ENCODE measurements at places on chromosomes 16 and 17.
A peak's percentile ranks its signal among the peaks of the same experiment; 100 is the strongest.

DNA sequence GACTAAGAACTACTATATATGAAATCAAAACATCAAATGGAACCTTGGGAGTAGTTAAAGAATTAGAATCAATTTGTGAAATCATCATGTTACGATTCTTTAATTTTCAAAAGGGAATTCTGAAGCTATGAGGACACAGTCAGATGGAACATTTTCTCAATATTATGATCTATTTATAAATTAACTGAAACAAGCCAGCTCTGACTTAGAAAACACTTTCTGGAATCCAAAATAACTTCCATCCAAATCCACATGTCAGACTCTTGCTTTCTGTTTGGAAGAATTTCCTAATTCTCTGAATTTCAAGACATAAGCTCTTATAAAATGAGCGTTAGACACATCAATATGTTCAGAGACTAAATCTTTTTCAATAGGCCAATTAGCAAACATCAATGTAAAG, 737.7 kb upstream of the SOX9 start:
- no peak for DNase-seq

GRCh38 chr17:8909586-8910270, 42.3 kb upstream of the PIK3R6 start:
- no peak for DNase-seq

- DNase-seq: peak; percentile 49
Measured at GRCh38 chr17:44198721-44199552, 747 bp downstream of the ATXN7L3 start.

DNA sequence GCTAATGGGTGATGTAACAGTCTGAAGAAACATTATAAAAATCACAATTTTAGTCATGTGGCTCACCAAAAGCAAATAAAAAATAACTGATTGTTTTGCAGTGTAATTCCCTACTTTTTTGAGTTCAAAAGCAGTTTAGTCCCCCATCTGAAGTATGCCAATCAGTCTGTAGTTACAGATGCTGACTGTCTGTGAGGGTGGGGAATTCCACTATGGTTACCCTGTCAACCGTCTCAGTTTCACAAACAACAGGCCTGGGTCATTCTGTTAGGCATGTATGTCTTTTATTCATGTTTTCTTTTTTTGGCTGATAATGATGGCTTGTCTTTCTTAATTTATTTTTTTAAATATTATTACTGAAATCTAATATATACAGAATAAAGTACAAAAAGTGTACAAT, 69.3 kb downstream of the STXBP4 start:
- DNase-seq: no peak

GRCh38 chr17:45222996-45223538, 1.4 kb downstream of the FMNL1 start:
- no peak for DNase-seq

GRCh38 chr16:67040906-67041305, 12.0 kb downstream of the CBFB start:
- DNase-seq: no peak

DNA sequence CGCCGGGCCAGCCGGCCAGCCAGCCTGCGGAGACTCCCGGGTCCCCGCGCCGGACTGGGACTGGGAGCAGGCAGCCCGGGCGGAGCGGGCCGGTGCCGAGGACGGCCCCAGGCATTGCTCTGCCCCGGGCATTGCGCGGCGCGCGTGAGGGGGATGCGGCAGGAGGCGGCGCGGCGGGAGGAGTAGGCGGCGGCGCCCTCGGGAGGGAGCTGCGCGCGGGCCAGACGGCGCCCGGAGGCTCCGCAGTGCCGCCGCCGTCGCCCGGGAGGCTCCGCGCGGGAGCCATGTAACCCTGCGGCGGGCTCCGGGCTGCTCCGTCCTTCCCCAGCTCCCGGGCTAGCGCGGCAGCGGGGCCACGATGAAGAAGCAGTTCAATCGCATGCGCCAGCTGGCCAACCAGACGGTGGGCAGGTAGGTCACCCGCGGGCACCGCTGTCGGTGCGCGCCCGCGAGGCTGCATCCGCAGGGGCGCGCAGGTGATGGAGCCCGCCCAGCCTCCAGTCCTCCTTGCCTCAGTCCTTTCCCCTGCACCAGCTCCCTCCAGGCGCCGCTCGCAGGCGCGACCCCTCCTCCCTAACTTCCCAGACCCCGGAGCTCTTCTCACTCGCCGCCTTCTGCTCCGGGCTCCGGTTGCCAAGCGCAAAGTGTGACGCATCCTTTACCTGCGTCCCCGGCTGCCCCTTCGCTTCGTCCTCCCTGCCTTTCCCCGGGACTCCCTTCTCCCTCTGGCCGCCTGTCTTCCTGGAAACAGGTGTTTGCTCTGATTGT, at the start of gene ARHGAP44:
Gene ARHGAP44, plus strand, starts transcription at position 18 of the 768 bp plus-strand sequence. Its CDS starts 341 bp downstream, at position 359.
- DNase-seq: peak; percentile 83
